ENCODE measurements at places on chromosomes 6 and 20.

- DNase-seq: no peak
Measured at GRCh38 chr6:129203190-129203900, 320.4 kb downstream of the LAMA2 start.

- DNase-seq: no peak
Measured at GRCh38 chr6:40724886-40725285, 137.7 kb upstream of the LRFN2 start.

DNA sequence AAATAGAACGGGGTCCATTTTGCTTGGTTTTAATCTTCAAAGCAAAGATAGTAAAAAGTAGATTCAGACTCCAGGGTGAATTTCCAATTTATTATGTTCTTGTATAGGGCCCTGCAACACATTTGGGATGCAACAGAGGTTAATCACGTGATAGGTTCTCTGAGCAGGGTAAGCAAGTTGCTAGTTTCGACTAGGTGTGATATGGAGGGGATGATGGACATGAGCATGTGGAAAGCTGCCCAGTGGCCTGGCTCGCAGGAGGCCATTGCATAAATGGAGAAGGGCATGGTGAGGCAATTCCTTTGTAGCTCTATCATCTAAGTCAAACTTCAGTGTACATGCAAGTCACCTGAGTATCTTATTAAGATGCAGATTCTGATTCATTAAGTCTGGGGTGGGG is 17.7 kb upstream of the ADGRF4 start:
- no peak for DNase-seq

- no peak for DNase-seq
Measured at GRCh38 chr6:57108691-57109090, 18.7 kb downstream of the ZNF451 start.

DNA sequence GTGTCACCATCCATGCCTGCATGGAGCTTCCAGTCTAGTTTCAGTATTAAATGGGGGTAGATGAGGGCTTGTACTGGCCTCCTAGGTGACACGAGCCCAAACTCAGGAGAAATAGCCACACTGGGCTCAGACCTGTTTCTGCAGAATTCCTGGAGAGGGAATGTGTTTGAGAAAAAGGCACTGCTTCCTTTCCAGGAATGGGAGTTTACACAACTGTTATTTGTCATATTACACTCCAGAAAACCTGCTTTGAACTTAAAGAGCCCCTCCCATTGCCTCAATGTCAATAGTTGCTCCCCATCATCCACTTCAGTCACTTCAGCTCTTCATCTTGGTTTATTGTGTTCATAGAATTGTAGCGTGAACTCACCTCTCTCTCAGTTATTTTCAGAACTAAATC is 151.5 kb downstream of the CFAP61 start:
- DNase-seq: no peak

GRCh38 chr20:14729390-14729789 is 392.0 kb upstream of the FLRT3 start:
- DNase-seq: no peak

- DNase-seq: no peak
Measured at GRCh38 chr6:73569121-73569520, 48.3 kb upstream of the EEF1A1 start.

GRCh38 chr6:3584606-3585005 is 127.8 kb upstream of the SLC22A23 start:
- no peak for DNase-seq

- DNase-seq: no peak
Measured at GRCh38 chr6:121647905-121648304, 212.5 kb downstream of the GJA1 start.

DNA sequence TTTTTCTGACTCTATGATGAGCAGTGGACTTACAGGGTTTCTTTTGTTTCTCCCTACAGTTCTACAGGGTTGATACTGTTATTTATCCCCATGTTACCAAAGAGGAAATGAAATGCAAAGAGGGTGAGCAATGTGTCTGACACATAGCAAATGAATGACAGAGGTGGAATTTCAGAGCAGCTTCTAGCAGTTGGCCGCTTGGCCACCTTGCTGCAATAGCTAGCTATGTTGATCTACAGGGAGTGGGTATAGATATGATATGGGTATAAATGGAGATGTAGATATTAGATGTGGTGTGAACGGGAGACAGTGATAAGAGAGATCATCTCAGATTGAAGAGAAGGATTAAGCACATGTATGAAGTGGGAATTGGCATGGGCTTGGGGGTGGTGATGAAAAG is 10.9 kb upstream of the SLC22A3 start:
- no peak for DNase-seq

GRCh38 chr6:130560231-130560630 is 194.4 kb downstream of the TMEM200A start:
- no peak for DNase-seq

- no peak for DNase-seq
Measured at GRCh38 chr6:52900536-52900935, 9.0 kb downstream of the GSTA3 start.

- DNase-seq: no peak
Measured at GRCh38 chr6:148274809-148275208, 67.8 kb upstream of the SASH1 start.

- no peak for DNase-seq
Measured at GRCh38 chr6:40957616-40958492, 81.2 kb downstream of the UNC5CL start.

GRCh38 chr6:127880429-127880828 is 20.4 kb downstream of the THEMIS start:
- no peak for DNase-seq

- DNase-seq: no peak
Measured at GRCh38 chr6:39508515-39508914, 186.0 kb upstream of the KCNK16 start.

DNA sequence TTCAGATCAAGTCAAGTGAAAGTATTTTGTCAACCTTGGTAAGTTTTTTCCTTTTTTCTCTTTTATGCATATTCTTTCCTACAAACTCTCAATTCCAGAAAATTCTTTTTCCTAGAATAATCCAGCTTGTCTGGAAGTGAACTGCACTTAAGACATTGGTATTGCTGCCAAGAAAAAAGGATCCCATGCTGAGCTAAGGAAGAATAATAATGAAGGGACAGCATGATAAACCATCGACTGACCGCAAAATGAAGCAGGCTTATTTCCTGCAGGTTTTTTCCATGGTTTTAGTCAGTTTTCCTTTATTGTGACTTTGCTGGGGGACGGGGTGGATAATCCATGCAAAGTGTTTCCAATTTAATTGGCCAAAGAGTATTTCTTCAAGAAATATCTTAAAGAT is 857.6 kb upstream of the SLC35B3 start:
- peak; percentile 52 for DNase-seq

- DNase-seq: no peak
Measured at GRCh38 chr6:154721460-154721859, 11.8 kb upstream of the SCAF8 start.

DNA sequence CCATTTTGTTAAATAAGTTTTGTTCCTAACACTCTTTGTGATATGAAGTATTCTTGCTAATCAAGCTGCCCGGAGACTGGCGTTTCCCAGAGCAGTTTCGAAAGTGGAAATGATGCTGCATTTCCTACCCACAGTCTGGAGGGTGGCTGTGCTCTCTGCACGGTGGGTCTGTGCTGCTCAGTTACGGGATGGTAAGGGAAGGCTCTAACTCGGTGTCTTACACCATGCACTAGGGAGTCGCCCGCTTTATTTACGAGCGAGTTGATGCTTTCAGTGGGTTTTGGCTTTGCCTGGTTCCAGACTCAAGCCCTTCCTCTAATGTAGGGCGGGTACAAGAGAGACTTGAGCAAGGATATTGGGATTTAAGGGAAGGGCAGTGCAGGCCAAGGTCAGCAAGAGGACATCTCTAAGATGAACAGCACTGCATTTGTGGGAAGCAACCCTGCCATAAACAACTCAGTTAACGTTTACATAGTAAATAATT is 180.1 kb upstream of the AKAP12 start:
- DNase-seq: no peak

DNA sequence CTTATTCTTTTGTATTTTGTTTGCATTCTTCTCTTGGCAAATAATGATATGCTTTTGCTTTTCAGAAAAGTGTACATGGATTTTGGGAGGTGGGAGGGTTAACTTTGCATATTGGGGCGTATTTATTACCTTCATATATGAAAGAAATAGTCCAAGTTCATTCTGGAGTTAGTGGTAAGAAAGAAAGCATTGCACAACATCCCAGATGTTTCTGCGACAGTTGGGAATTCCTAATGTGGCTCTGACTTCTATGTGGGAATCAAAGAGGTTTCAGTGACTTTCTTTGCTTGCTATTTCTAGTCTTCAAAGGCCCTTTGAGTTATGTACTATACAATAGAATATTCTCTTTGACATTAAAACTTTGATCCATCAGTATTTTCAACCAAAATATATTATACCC is 78.1 kb downstream of the MMUT start:
- DNase-seq: no peak

GRCh38 chr20:38854654-38855066 is 49.2 kb downstream of the PPP1R16B start:
- no peak for DNase-seq

GRCh38 chr20:22180244-22180643 is 404.1 kb downstream of the FOXA2 start:
- no peak for DNase-seq

- no peak for DNase-seq
Measured at GRCh38 chr20:39611901-39612300, 649.8 kb downstream of the DHX35 start.

GRCh38 chr6:113564371-113565171 is 292.6 kb upstream of the MARCKS start:
- peak; percentile 96 for DNase-seq

DNA sequence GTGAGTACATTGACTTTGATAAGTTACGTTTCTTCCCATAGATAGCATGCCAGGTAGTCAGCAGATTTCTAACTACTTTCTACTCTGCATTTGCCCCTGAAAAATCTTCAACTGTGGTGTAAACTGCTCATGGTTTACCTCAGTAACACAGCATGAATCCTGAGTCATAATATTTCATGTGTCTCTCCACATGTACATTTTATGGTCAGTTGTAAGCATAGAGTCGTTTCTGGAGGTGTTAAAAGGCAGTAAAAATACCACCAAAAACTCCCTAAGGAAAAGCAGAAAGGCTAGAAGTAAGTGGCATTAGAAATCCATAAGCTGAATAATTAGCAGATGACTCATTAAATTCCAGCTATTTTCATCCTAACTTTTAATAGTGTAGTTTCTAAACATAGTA is 4.1 kb upstream of the GPR63 start:
- no peak for DNase-seq

- peak; percentile 64 for DNase-seq
Measured at GRCh38 chr20:14838663-14839628, 501.5 kb upstream of the FLRT3 start.

DNA sequence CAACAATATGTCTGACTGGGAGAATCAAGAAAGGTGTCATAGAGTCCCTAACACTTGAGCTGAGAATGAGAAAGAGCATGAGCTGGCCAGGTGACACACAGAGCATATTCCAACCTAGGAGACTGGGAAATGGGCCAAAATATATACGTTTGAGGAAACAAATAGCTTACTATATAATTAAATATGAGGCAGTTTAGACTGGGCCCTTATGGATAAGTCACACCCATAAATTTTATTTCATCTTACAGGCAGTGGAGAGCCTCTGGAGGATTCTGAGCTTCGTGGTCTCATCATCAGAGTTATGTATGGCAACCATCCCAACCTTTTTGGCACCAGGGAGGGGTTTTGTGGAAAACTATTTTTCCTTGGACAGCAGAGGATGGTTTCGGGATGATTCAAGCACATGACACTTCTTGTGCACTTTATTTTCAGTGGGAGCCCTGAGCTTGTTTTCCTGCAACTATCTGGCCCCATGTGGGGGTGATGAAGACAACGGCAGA is 12.9 kb upstream of the NQO2 start:
- DNase-seq: no peak

GRCh38 chr6:169895926-169896761 is 144.7 kb downstream of the ERMARD start:
- no peak for DNase-seq

GRCh38 chr6:25966711-25967110 is 4.1 kb downstream of the TRIM38 start:
- DNase-seq: no peak

DNA sequence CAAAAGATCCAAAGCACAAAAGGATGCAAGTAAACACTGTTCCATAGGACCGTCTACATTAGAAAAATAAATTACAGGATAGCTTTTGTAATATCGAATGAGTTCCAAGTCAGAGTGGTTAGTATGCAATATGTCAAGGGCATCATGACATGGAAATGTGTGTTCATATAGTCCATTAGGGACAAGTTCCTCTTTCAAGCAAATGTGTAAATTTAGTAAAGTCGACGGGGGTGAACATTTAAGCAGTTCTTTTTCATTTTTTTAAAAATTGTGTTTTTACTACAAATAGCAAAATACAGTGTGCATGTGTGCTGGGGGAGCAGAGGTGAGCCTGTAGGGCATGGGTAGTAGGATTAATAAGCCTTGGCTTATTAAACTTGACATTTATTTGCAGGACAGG is 359.0 kb downstream of the ESR1 start:
- no peak for DNase-seq

- no peak for DNase-seq
Measured at GRCh38 chr6:73978330-73978729, 282.3 kb downstream of the CD109 start.

DNA sequence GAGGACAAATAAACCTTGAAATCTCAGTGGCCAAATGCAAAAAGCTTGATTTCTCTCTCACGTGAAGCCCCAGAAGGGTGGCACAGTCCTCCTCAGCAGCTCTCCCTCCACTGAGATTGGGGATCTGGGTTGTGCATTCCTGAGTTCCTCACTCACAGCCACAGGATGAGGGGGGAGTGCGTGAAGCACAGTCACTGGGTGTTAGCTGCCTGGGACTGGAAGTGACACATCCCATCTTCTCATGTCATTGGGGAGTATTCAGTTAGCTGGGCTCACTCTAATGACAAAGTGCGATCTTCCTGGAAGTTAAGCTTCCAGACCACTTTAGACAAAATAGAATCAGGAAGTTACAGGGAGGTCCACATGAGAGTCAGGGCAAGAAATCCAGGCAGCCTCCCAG is 192.2 kb upstream of the LRFN2 start:
- no peak for DNase-seq

GRCh38 chr6:52136055-52136454 is 48.6 kb upstream of the PKHD1 start:
- DNase-seq: no peak

DNA sequence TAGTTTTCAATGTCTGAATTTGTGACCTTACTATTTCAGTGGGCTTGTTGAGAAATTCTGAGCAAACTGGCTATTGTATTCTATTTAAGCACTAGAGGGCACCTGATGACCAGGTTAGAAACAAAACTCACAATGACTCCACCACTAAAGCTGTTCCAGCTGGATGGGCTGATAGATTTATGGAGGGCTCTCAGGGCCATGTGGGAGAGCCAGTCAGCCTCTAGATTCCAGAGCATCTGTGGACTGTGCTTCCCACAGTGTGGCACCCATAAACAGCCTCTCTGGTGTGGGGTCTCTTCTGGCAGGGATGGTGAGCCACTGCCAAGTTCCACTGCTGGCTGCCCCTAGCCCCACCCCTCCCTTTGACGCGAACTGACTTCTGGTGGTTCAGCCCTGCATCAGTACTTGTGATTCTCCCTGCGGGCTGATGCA is 29.2 kb downstream of the C6orf58 start:
- no peak for DNase-seq

DNA sequence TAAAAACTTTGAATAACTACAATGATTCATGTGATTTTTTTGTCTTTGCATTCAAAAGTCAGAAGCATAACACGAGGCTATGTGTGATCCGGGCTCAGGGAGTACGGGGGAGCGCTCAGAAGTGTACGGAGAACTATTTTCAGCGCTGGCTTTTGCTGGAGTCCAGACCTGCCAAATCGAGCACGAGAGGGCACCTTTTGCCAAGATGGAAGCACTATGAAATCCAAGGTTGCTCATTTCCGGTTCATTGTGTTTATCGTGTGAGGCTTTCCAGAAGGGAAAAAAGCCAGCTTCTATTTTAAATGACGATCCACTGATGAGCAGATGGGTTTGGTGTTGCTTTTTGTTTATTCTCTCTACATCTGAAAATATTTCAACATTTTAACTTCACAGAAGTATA is 11.3 kb downstream of the RAMACL start:
- no peak for DNase-seq
